ENCODE measurements at places on chromosomes 12 and 14.

- no peak for DNase-seq
These were observed 14.4 kb downstream of the ISCU start for GRCh38 chr12:108576660-108577234.

DNA sequence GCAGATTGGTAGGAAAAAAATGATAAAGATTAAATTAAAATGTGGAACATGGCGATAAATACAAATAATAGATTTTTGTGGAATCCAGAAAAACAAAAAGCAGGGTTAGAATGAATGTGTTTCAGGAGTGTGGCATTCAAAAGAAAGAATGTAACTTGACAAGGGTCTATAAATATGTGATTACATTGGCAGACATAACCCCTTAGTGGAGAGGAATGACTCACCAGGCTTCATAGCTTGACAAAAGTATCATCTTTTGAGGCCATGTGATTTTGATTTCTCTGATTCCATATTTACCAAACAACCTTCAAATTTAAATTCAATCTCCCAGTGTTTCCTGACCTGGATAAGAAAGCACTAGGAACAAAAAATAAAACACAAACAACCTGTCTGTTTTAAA lies 24.4 kb upstream of the MGST1 start:
- DNase-seq, result no peak

DNA sequence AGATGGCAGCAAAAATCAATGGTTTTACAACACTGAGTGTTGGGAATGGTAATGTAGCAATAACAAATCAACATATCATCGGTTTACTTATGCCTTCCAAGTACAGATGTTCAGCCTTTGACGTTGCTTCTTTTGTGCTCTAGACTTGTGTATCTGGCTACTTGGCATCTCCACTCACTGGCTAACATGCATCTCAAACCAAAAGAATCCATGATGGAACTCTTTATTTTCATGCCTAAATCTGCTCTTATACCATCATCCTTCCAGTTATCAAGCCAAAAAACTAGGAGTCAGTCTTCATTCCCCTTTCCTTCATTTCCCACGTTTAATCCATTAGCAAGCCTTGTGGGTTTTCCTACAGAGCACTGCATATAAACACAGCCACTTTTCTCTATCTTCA lies 89.2 kb upstream of the USP44 start:
- no peak for DNase-seq

DNA sequence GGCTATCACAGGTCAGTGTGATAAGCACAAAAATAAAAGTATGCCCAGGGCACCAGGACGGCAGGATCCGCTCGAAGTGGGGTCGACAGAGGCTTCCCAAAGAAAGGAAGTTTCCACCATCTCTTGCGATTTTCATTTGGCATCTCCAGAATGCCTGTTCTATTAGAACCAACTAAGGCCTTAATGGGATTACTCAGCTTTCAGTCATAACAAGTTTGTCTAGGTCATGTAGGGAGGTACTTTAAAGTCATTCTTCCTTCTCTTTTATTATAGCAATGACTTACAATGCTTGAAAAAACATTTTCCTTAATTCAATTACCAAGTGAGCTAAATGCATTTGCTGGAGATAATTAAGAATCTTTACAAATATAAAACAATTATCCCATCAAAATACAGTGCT lies 83.6 kb upstream of the DIO3 start:
- no peak for DNase-seq

DNA sequence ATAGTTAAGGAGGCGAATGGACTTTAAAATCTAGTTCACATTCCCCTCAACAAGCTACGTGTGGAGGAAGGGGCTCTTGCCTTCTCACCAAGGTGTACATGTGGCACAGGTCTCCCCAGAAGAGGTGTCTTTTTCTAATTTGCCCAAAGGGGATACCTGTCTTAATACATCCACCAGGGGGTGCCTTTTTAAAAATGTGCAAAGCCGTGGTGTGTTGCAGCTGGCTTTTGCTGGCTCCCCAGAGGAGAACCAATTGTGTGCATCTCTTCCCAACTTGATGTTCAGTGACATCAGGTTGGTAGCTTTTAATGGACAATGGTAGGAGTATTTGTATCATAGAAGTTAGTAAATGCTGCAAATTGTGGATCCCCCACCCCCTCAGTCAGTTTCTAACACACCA lies 33.8 kb downstream of the CREBL2 start:
- peak; percentile 34 for DNase-seq

DNA sequence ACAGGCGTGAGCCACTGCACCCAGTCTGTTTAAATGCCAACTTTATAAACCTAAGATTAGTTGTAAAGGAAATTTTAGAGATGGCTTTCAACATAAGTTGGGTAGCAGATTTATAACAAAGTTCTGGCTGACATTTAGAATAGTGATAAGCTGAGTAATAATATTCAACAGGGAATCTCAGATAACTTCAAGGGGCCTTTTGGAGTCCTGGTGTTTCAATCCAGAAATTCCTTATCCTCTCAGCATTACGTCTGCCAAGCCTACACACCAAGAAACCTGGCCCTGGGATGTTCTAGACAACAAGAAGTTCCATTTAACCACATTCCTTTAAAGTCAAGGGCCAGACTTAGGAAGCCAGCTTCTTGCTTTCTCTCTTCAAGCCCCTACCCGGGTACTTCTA lies 59.5 kb upstream of the DYRK2 start:
- DNase-seq, result no peak

- DNase-seq, result no peak
These were observed 13.9 kb downstream of the PTHLH start for GRCh38 chr12:27958675-27959074.

GRCh38 chr12:39606712-39607423 lies 12.7 kb downstream of the ABCD2 start:
- DNase-seq, result no peak

GRCh38 chr14:51095854-51096823 lies 1.2 kb upstream of the TRIM9 start:
- DNase-seq, result peak; percentile 65

DNA sequence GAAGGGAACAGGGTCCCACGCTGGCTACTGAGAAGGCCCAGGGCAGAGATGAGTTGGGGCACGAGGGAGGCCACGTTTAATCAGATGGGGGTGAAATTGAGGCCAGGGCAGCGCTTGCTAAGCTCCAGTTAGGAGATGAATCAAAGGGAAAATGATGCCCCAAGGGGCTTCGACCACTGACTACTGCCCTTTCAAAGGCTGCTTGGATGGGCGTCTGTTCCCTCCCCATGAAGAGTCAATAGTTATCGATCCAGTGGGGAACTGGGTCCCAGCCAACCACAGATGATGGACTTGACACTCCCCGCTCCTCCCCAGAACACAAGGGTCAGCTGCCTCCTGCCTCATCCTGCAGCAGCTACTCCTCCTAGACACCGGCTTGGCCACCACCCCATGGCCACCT lies 55.6 kb downstream of the ESRRB start:
- no peak for DNase-seq

GRCh38 chr12:80041071-80041470 lies 58.3 kb upstream of the OTOGL start:
- no peak for DNase-seq

DNA sequence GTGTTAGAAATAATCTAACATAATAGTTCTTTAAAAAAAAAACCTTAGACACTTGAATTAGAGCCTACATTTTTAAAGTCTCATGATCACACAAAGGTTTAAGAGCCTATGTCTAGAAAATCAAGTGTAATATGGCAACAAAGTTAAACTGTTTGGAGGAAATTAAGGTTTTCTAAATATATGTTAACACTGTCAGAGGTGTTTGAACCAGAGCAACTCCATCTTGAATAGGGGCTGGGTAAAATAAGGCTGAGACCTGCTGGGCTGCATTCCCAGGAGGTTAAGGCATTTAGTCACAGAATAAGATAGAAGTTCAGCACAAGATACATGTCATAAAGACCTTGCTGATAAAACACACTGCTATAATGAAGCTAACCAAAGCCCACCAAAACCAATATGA lies 12.4 kb downstream of the CPNE8 start:
- no peak for DNase-seq

- no peak for DNase-seq
These were observed 336.0 kb upstream of the SOX5 start for GRCh38 chr12:24285448-24285847.

DNA sequence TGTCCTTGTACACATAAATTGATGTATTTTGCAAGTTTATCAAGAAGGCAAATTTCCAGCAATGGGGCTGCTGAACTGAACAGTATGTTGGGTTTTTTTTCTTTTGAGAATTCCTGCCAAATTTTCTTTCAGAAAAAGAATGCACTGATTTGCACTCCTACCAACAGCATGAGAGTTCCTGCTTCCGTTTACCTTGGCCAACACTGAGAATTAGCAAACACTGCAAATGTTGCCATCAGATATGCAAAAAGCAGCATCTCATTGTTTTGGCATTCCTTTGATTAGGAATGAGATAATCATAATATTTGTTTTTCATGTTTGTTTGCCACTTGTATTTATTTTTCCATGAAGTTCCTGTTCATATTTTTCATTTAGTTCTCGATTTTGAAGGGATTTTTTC lies 82.4 kb downstream of the RTN1 start:
- DNase-seq, result no peak

GRCh38 chr12:9214534-9214933 lies 6.3 kb upstream of the PZP start:
- DNase-seq, result no peak

- DNase-seq, result no peak
These were observed 59.0 kb downstream of the CACNA1C start for GRCh38 chr12:2111826-2112225.

- DNase-seq, result peak; percentile 48
These were observed 63.8 kb downstream of the FBXO33 start for GRCh38 chr14:39368261-39368959.

GRCh38 chr12:116381744-116382685 lies 104.5 kb upstream of the MED13L start:
- DNase-seq, result peak; percentile 51

DNA sequence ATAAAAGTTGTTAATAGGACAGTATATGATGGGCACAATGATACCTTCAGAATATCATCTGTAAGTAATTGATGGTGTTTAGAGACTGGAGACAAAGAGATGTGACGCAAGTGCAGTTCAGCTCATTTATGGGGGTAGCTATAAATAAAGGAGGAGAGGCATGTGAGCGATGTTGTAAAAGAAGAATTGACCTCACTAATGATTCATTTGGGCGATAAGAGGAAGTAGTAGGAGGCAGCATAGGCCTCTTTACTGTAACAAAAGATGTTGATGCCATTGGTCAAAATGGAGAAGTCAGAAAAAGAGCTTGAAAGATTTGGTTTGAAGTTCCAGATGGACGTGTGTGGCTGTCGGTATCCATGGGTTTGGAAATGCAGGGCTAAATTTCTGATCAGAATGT lies 70.0 kb downstream of the FLRT2 start:
- no peak for DNase-seq

DNA sequence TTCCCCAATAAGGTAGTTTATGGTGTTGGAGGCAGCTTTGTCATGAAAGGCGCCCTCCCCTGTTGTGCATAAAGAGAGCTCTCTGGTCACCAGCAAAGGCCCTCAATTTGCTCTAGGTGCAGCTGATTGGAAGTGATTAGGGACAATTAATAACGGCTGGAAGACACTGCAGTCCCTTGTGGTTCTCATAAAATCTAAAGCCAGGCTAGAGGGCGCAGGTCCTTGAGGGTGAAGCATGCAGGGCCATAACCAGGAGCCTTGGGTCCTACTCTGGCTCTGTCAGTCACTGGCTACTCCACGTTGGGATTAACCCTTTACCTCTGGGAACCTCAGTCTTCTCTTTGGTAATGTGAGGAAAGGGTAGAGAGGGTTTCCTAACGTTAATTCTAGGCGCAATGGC lies 1.9 kb downstream of the DAAM1 start:
- DNase-seq, result peak; percentile 32

DNA sequence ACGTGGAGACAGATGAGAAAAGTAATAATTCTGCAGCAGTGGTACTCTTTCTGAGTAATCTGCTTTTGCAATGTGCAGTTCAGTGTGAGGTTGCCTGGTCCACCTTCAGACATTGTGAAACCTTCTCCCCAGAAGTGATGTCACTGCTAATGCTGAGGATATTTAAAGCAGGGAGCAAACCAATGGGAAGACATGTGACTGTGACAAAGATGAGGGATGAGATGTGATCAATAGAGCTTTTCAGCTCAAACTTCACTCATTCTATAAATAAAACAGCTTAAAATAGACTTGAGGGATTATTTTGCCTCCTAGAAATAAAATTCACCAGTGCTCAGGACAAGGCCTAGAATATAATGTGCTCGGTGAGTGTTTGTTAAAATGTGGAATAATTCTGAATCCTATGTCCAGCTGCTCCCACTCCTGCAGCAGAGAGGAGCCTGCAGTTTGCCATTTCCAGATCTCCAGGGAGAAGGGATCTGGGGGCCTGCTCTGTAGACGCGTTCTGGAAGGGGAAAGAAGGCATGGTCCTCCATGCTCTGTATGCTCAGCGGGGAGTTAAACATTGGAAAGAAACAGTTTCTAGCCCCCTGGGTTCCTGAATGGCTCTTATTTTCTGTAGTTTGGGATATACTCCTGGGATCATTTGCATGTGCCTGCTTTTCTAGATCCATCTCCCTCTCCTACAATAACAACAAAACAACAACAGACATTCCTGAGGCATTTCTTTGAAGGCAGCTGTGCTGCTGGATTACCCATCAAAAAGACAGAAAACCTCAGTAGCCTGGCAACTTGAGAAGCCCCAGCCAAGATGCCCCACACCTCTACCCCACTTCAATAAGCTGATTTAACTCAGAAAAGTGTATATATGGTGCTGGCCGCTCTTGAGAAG lies 8.9 kb downstream of the SLC7A8 start:
- no peak for DNase-seq

- no peak for DNase-seq
These were observed 18.5 kb downstream of the GAS2L3 start for GRCh38 chr12:100591979-100592378.

GRCh38 chr14:32078023-32078857 lies 1.1 kb downstream of the ARHGAP5 start:
- DNase-seq, result peak; percentile 67

GRCh38 chr12:115423546-115423987 lies 739.6 kb upstream of the TBX3 start:
- DNase-seq, result no peak

GRCh38 chr12:12919666-12920435 lies 28.5 kb downstream of the GPRC5A start:
- DNase-seq, result no peak

GRCh38 chr12:12892681-12893141 lies 1.3 kb downstream of the GPRC5A start:
- no peak for DNase-seq

- no peak for DNase-seq
These were observed 6.8 kb upstream of the PSMA6 start for GRCh38 chr14:35285168-35286002.

DNA sequence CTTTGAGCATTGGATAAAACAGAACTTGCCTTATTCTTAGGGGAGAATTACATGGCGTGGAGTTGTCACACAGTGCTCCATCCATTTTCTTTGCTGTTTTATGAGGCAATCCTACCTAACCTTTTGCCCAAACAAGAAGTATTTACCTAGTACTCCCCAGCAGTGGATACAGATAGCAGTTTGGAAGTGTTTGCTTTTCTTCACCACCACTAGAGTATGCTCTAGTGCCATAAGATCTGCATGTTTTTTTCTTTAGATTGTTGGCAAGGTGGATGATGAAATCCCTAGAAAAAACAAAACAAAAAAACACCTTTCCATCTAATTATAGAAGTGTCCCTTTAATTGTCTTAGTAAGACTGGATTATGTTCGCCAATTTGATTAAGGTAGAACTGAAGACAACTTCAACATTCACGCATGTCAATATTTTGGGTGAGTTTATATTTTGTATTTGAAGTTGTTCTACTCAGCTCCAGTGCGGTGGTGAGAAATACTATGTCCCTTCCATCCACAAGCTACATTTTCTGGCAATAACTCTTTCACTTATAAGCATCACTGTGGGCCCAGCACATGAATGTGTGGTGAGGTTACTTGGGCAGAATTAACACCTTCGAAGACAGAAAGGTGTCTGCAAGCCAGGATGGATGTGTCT lies 23.6 kb upstream of the TMEM260 start:
- DNase-seq, result peak; percentile 75

- no peak for DNase-seq
These were observed 27.5 kb upstream of the DENND5B start for GRCh38 chr12:31618228-31619025.
